ENCODE measurements at places on chromosomes 1 and 21. TPM values are rescaled to one million over a fixed set of nuclear protein-coding genes. Genes with fewer than 3 reads are reported as not detected.

CBR3 gene
- total RNA-seq, result 12.5 TPM

HSD3B1 gene
- total RNA-seq, result not detected

BCL2L15 gene
- total RNA-seq, result 0.32 TPM

SPRR1A gene
- not detected for total RNA-seq

VHLL gene
- total RNA-seq, result not detected

GNL2 gene
- total RNA-seq, result 40.0 TPM

AMY1C gene
- total RNA-seq, result not detected

NPR1 gene
- total RNA-seq, result 119 TPM

S1PR1 gene
- 39.7 TPM for total RNA-seq

PAPPA2 gene
- total RNA-seq, result 0.97 TPM

CENPF gene
- total RNA-seq, result 0.52 TPM

BRINP2 gene
- 0.19 TPM for total RNA-seq

BLACAT1 gene
- total RNA-seq, result not detected

GREM2 gene
- 4.9 TPM for total RNA-seq

TTC4 gene
- 16.8 TPM for total RNA-seq

AUNIP gene
- not detected for total RNA-seq

KRTAP19-3 gene
- total RNA-seq, result not detected

CCDC17 gene
- total RNA-seq, result 2.3 TPM

TEDDM1 gene
- not detected for total RNA-seq

PLA2G2C gene
- total RNA-seq, result 0.24 TPM

ST6GALNAC5 gene
- 6.0 TPM for total RNA-seq

HS2ST1 gene
- total RNA-seq, result 27.1 TPM

TMEM269 gene
- total RNA-seq, result not detected

KCND3 gene
- total RNA-seq, result 27.8 TPM

MTARC2 gene
- 11.8 TPM for total RNA-seq

AJAP1 gene
- total RNA-seq, result 0.57 TPM

ANXA9 gene
- 0.19 TPM for total RNA-seq

SPTA1 gene
- total RNA-seq, result 0.62 TPM

FCRL5 gene
- total RNA-seq, result 0.32 TPM

HTR1D gene
- not detected for total RNA-seq

SHE gene
- 17.9 TPM for total RNA-seq

REG4 gene
- total RNA-seq, result not detected

Data from posterior vena cava (tissue), 2 donors.